ENCODE measurements at places on chromosomes 5 and 9. TPM values are rescaled to one million over a fixed set of nuclear protein-coding genes. Genes with fewer than 3 reads are reported as not detected.

The CERCAM gene
- 69.3 TPM for total RNA-seq

The ICE1 gene
- 30.3 TPM for total RNA-seq

The GMCL2 gene
- total RNA-seq = not detected

DNA sequence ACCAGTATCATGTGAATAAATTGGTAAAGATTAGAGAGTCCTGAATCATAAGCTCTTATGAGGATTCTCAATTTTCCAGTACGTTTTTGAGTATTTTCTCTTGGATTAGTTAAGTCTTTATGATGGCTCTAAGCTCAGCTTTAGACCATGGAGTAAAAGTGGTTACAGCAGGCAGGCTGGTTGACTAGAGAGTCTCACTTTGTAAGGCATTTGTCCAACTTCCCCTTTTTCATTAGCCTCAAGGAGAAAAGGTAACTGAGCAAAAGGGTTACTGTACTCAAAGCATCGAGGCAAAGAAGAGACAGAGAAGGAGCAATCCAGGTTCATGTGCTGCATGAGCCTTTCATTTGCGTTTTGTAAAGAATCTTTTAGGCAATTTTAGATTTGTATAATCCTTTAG is 8.5 kb downstream of the NOP16 start:
- DNase-seq = no peak

DNA sequence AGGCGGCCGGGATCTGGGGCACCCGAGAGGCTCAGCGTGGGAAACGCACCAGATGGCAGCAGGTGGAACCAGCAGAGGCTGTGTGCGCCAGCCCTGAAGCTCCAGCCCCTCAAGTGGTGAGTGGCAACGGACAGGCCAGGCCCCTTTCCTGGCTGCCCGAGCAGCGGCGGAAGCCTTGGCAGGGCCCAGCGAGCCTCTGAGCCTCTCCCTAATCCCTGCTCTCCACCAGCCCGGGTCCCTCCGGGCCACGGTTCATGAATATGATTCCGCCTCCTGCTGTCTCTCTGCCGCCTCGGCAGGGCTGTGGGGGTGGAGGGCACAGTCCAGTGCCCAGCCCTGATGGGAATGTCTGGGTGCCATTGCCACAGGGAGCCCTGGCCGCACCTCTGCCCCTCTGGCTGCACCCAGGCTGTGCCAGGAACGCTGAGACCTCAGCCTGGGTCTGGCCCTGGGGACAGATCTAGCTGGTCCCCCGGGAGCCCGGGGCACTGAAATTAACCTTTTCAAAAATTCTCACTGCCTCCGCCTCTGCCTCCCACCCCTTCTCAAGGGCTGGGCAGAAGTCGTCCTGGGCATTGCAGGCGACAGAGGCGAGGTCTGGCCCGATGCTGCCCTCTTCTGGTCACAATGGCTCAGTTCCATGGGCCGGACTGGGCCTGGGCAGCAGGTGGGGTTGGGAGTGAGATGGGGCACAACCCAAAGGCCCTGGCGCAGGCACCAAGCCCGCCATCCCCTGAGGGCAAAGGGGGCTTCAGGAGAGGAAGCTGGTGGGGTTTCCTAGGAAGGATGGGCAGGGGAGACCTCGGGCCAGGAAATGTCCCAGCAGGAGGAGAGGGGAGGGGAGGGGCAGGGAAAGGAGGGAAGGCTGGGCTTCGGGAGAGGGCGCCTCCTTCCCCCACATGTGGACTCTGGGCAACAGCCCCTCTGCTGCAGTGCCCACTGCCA is 20.3 kb downstream of the CCDC187 start:
- peak; percentile 48 for DNase-seq

DNA sequence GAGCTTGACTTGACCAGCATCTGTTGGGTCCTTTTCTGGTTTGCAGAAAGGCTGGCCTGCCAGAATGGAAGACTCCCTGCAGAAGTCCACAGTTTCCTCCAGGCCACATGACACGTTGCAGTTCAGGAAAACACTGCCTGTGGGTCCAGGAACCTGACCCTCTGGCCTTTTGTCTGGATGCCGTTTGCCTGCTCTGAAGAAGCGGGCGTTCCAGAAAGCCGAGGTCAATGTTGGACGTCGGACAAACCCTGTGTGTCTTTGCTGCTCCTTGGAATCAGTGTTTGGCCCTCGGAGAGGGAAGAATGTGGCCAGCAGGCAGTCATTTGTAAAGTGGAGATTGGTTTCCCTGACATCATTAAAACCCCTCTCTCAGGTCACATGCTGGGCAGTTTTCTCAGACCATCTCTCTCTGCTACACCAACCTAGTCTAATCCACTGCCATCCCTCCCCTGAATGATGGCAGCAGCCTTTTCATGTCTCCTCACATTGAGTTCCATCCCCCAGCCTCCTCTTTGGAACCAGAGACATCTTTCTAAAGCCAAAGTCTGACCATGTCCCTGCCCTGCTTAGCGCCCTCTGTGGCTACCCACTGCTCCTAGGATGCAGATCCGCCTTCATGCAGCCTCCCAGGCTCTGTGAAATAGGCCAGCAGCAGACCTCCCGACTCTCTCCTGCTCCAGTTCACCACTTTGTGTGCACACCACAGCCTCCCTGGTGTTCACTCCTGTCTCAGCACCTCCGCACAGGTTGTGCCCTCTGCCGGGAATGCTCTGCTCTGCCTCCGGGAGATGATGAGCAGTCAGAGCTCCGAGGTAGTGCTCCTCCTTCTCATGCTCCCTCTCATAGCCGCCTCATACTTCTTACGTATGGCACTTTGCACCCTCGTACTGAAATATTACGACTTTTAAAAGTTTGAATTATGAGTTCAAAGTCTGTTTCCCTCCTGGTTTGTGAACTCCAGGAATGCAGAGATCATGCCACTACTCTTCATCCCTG is 75.6 kb downstream of the RALGPS1 start:
- no peak for DNase-seq

DNA sequence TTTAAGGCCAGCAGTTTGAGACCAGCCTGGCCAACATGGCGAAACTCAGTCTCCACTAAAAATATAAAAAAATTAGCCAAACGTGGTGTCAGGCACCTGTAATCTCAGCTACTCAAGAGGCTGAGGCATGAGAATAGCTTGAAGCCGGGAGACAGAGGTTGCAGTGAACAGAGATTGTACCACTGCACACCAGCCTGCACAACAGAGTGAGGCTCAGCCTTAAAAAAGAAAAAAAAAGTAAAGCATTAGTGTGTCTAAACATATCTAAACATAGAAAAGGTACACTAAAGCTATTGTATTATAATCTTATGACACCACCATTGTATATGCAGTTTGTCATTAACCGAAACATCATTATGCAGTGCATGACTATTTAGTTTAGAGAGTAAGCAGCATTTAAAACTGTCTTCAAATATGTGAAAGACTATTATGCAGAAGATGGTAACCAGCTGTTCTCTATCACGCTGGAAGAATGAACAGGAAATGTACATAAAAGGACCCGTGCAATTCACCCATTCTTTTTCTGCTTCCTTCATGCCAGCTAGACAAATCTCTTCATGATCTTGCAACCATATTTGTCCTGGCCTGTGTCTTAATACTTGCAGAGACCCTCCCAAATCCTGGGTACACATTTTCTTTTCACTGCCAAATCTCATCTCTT is 58.6 kb downstream of the ITGA1 start:
- DNase-seq = no peak

- DNase-seq = no peak
Observed at GRCh38 chr9:82512728-82513127, 524.2 kb downstream of the SPATA31D1 start.

GRCh38 chr5:67537439-67538148 is 341.0 kb upstream of the CD180 start:
- DNase-seq = no peak

DNA sequence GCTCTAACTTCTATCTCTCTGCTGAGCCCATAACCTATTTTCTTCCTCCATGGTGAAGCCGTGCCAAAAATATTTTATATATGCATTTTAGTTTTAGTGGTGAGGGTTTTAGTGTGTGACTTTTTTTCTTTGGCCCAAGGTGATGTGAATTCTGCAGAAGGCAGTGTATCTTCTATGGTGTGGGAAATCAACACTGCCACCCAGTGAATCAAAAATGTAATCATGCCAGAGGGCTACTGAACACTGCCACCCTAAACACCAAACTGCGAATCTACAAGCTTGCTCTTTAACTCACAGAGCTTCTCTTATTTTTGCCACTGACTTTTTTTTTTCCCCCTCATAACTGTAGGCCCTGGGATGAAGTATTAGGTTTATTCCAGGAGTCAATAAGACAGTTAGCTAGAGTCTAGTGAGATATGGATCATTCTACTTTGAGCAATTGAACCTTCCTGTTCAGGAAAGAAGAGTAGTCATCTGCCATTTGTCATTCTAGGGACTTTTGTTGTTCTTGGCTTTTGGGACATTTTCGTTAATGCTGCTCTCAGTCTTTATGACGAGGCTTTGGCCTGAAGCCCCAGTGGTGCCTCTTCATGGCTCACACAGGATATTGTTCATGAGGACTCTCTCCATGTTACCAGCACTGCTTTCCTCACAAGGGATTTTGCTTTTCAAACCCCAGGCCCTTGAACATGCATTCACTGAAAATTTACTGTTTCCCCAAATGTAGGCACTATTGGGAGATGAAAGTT is 53.1 kb downstream of the C7 start:
- DNase-seq = no peak

GRCh38 chr9:76652894-76653293 is 111.3 kb upstream of the PCA3 start:
- no peak for DNase-seq

- DNase-seq = peak; percentile 18
Observed at GRCh38 chr5:94908889-94909480, 290.5 kb downstream of the SLF1 start.

DNA sequence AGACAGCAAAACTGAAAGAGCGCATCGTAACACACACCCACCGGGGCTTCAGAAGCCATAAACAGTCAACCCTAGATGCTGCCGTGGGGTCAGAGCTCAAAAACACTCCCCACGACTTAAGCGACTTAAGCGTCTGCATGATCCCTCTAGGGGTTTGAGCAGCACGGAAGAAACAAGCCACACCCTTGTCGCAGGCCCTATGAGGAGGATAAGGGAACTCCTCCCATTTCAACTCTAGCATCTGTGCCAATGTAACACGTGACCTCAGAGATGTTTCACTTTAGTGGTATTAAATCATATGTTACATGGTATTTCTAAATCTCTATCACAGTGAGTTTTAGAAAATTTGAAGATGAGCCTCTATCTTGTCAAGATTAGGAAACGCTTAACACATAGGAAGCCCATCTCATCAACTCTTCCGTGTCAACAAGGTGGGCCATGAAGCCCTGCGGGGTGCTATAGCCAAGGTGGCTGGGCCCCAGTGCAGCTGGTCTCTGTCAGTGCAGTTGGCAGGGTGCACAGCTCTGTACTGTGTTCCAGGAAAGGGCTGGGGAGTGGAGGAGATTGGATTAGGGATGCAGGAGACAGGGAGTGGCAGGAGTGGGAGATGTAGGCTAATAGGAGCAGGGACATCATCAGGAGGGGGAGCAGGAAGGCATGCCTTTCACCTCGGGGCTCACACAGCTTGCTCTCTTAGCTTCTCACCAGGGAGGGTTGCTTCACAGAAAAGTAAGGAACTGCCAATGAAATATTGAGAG is 33.1 kb downstream of the ZCCHC9 start:
- DNase-seq = no peak

Data from mammary epithelial cell (primary cell).